ENCODE measurements at places on chromosomes 11 and 22.

- DNase-seq, result no peak
Observed at GRCh38 chr22:20651286-20651685, 122.6 kb upstream of the SERPIND1 start.

- DNase-seq, result no peak
Observed at GRCh38 chr11:36408498-36409136, 101.5 kb downstream of the TRAF6 start.

DNA sequence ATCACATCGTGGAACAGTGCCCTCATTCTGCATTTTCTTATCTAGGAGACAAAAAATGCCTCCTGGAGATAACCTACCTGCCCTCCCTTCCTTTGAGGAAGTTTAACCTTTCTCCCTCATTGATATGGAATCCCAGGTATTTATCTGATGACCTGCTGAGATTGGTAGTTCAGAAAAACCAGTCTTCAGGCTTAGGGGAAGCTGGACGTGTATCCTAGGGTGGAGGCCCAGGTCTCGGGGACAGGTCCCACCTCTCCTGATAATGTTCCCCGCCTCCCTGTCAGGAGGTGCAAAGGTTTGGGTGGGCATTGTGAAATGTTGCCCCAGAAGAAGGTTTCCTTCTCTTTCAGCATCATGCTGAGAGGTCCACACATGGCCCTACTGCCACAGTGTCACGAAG is 186.9 kb upstream of the NAV2 start:
- DNase-seq, result no peak

- no peak for DNase-seq
Observed at GRCh38 chr22:35191412-35191811, 65.9 kb upstream of the HMGXB4 start.

- no peak for DNase-seq
Observed at GRCh38 chr11:131645237-131645636, 274.8 kb downstream of the NTM start.

- DNase-seq, result no peak
Observed at GRCh38 chr11:112363527-112363926, 102.9 kb upstream of the PLET1 start.

DNA sequence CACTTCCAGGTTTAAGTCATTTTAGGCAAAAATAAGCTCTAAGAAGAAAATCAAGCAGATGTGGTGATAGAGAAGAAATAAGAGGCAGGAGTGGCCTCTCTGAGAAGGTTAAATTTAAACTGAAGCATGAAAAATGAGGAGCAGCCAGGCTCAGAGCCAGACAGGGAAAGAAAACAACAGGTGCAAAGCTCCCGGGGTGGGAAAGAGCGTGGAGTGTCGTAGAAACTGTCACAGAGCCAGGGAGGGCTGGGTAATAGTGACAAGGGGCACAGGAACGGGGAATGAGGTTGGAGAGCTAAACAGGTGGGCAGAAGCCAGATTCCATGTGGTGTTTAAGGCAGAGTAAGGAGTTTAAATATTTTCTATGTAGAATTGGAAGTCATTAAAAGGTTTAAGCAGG is 132.1 kb upstream of the BLID start:
- no peak for DNase-seq

DNA sequence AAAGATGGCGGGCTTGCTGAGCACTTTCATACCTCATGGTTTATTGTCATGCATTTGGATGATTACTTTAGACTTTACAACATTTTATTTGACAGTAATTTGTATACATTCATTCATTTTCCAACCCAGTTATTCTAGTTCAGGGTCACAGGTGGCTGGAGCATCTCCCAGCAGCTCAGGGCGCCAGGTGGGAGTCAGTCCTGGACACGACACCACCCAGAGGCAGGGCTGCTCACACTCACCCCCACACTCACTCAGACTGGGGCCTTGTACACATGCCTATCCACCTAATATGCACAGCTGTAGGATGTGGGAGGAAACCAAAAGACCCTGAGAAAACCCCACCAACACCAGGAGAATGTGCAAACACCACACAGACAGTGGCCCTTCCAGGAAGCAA is 123.9 kb downstream of the OPCML start:
- DNase-seq, result no peak

DNA sequence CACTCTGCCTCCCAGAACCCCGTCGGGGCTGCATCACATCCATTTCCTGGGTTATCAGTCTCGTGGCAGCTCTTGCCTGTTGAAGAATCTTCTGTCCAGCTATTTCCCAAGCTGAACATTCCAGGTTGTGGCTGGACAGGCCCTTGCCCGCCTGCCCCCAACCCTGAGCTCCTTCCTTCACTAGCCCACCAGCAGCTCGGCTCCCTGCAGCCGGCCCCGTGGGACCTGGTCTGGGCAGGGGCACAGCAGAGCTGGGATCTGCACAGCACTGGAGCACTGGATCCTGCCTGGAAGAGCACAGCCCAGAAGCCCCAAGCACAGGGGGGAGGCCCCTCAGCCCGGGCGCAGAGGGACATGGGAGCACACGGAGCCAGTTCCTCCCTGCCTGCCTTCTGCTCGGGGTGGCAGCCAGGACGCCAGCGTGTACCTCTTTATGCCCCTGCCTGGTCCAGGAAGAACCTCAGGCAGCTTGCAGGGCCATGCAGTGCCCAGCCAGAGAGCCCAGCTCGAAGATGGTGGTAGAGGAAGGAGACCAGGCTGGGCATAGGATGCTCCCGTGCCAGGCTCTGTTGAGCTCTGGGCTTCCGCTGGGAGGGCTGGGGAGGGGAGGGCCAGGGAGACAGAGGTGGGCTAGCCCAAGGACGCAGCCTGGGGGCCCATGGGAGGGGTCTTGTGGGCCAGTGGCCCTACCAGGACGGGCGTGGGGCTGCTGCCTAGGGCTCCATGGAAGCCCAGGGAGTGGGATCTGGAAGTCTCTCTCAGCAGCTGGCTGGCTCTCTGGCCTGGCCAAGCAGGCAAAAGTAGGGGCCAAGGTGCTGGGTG is 16.6 kb upstream of the GNB1L start:
- DNase-seq, result no peak

GRCh38 chr11:31340903-31341572 is 28.5 kb downstream of the DCDC1 start:
- no peak for DNase-seq

GRCh38 chr11:27348340-27348873 is 14.6 kb downstream of the CCDC34 start:
- no peak for DNase-seq

DNA sequence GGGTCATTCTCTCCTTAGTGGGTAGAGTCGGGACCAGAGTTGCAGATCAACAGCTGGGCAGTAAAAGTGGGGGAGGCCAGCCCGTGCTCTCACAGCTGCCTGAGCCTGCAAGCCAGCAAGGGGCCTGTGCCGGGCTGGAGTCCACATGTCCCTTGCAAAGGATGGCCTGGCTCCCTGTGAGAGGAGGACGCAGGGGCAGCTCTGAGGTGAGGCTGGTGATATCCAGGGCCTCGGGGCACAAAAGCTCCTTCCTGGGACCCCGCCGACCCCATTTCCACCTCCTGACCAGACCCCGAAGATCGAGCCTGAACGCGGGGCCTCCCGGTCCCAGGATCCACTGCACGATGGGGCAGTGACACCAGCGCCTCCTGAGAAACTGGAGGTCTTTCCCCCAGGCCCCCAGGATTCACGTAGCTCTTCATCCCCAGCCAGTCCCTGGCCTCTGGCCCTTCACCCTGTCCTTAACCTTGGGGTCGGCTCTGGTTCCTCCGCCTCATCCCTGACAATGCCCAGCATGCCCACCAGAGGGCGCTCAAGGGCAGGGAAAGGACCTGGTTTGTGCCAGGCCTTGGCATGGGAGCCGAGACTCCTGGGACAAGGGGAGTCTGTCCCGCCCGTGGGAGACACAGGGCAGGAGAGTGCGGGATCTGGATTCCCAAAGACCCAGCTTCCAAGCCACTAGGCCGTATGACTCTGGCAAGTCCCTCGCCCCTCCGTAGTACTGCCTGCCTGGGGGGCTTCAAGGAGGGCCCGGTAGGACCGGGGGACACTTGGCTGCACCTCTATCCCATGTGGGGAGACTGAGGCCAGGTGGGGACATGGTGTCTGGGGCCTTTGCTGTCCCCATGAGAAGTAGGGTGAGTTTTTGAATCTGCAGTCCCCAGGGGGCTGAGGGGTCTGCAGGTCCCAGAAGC is 17.8 kb upstream of the WNT7B start:
- DNase-seq, result peak; percentile 65

GRCh38 chr22:46867106-46867505 is 104.7 kb downstream of the TBC1D22A start:
- no peak for DNase-seq

GRCh38 chr11:7871056-7871455 is 60.0 kb downstream of the OR10A6 start:
- DNase-seq, result no peak

DNA sequence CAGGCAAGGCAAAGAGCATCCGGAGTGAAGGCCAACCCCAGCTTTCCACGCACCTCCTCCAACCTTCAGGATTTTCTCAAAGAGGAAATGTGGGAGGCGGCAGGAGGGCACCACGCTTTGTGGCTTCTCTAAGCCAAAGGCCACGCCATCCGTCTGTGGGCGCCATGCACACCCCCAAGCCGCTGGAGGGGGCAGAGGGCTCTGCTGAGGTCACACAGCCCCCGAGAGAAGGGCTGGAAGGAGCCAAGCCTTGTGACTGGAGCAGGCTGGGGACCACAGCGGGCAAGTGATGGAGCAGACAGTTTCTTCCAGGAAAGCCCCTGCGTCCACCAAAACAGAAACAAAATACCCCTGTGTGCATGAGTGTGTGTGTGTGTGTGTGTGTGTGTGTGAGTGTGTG is 527.4 kb downstream of the BRD1 start:
- DNase-seq, result no peak

GRCh38 chr11:126748793-126749192 is 251.8 kb downstream of the KIRREL3 start:
- no peak for DNase-seq

DNA sequence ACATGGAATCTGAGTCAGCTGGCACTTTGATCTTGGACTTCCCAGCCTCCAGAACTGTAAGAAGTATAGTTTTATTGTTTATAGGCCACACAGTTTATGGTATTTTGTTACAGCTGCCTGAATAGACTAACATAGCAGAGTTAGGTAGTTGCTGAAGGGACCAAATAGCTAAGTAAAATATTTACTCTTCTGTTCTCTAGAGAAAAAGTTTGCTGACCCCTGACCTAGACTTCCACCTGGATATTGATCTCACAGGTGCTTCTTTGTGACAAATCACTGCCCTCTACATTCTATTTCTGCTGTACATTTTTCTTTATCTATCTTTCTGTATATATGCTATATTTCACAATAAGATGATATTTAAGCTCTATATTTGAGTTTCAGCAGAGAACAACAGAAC is 212.5 kb downstream of the CSNK2A3 start:
- DNase-seq, result no peak

DNA sequence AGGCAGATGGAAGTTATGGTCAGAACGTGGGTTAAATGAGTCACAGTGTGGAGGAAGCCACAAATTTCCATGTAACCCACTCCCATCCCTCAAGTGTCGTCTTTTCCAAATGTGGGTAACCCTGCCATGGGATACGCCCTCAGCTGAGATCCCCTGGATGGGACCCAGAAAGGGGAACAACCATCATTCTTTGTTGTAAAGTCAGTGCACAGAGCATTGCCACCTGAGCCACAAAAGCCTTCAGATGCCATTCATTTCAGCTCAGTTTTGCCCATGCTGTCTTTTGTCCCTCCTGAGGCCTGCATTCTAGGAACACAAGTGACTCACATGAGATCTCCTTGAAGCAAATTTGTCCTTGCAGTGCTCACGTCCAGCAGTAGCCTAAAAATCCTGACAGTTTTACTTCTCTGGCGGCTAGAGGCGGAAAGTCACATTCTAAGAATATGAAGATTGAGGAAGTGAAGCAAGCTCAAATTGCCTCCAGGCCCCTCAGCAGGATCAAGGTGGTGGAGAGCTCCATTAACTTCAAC is 30.6 kb downstream of the MMP13 start:
- no peak for DNase-seq

DNA sequence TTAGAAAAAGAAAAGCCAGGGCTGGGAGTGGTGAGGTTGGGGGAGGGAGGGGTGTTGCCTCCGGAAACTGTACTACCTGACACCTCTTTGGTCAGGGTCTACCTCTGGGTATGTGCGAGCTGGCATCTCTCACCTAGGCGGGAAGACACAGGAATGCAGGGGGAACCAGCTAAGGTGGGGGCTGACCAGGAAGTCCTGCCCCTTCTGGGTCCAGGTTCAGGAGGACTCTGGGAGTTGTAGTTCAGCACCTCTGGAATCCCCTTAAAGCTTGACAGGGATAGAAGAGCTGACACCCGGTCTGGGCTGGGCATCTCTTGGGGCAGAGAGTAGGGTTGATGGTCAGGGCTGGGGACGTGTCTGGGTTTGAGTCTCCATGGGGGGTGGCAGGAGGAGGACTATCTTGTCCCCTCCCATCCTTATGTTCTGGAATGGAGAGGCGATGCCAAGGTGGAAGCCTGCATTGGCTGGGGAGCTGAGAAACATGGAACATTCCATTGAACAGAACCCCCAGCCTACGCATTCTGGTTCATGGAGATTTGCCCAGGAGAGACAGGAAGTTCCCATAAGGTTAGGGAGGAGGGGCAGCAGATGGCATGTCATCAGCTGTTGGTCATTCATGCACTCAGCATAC is 2.1 kb upstream of the KIAA1671 start:
- no peak for DNase-seq

- DNase-seq, result no peak
Observed at GRCh38 chr11:61697078-61697502, 16.9 kb downstream of the DAGLA start.

DNA sequence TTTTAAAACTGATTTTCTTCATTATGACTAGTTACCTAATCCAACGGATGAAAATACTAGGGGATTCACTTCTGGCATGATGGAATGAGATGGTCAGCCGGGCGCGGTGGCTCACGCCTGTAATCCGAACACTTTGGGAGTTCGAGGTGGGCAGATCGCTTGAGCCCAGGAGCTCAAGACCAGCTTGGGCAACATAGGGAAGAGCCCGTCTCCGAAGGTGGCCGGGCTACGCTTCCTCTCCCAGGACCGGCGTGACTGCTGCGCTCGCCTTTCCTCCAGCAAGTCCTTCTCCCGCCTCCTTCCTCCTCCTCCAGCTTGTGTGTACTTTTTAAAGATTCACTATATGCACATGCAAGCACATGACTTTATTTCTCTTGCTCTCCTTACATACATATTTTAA is 505.4 kb upstream of the CCDC90B start:
- no peak for DNase-seq

DNA sequence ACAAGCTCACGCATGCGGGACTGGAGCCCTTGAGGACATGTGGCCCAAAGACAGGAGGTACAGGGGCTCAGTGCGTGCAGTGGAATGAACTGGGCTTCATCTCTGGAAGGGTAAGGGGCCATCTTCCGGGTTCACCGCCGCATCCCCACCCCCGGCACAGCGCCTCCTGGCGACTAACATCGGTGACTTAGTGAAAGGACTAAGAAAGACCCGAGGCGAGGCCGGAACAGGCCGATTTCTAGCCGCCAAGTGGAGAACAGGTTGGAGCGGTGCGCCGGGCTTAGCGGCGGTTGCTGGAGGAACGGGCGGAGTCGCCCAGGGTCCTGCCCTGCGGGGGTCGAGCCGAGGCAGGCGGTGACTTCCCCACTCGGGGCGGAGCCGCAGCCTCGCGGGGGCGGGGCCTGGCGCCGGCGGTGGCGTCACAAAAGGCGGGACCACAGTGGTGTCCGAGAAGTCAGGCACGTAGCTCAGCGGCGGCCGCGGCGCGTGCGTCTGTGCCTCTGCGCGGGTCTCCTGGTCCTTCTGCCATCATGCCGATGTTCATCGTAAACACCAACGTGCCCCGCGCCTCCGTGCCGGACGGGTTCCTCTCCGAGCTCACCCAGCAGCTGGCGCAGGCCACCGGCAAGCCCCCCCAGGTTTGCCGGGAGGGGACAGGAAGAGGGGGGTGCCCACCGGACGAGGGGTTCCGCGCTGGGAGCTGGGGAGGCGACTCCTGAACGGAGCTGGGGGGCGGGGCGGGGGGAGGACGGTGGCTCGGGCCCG is at the start of gene MIF:
MIF (plus strand) TSS at position 439 of the 765 bp plus-strand sequence; CDS start at position 531, 92 bp downstream.
- peak; percentile 73 for DNase-seq

- DNase-seq, result no peak
Observed at GRCh38 chr11:76279038-76279437, 72.7 kb upstream of the WNT11 start.
